ENCODE measurements at places on chromosomes 13 and 19.

GRCh38 chr13:32281096-32281495 is 34.1 kb downstream of the ZAR1L start:
- no peak for DNase-seq

DNA sequence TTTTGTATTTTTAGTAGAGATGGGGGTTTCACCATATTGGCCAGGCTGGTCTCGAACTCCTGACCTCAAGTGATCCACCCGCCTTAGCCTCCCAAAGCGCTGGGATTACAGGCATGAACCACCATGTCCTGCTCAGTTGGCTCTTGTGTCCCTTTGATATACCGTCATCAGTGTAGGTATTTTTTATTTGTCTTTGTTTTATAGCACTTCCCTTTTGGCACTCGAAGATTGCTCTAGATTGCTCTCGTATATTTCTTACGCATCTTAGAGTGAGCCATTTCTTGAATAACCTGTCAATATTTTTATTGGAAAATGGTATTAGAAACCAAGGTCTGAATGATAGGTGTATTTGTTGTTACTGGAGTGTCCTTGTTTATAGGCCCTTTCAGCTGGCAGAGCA is 9.4 kb downstream of the SETDB2 start:
- no peak for DNase-seq

DNA sequence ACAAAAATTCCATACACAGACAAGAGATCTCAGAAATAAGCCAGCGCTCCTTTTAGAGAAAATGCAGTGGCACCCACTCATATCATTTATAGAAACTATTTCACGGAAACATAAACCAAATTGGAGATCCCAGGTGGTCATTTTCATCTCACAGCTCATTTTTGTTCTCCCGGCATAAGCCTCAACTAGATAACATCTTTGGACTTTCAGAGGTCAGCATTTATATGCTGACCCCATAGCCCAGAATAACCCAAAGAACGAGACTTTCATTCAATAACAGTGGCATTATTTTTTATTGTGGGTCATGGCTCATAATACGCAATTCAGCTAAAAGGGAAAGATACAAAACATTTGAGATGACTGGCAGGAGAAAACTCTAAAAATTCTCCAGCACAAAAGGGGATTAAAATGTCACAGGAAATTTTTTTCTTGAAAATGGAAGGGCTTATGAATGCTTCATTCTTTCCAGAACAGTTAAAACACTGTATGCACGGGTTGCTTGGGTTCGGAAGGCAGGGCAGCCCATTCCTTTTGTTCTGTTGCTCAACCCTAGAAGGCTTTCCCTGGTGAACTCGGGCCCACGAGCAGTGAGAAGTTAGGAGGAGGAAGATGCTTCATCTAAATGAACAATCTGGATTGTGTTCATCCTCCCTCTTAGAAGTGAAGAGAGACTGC is 24.0 kb downstream of the STARD13 start:
- peak; percentile 79 for DNase-seq

GRCh38 chr19:47280183-47280797 is 5.6 kb downstream of the INAFM1 start:
- DNase-seq: no peak

GRCh38 chr13:53601113-53601512 is 572.5 kb downstream of the OLFM4 start:
- no peak for DNase-seq
